ENCODE measurements at places on chromosomes 12 and 14. TPM values are rescaled to one million over a fixed set of nuclear protein-coding genes. Genes with fewer than 3 reads are reported as not detected.

The MGP gene
- 1.6 TPM for total RNA-seq

The NANOG gene
- under 0.01 TPM for total RNA-seq

The BLTP3B gene
- 109 TPM for total RNA-seq

The ART4 gene
- not detected for total RNA-seq

The PLCZ1 gene
- not detected for total RNA-seq

The CEP83 gene
- total RNA-seq: 35.7 TPM

The RD3L gene
- total RNA-seq: not detected

The KCNK10 gene
- total RNA-seq: 18.2 TPM

The JAG2 gene
- 31.3 TPM for total RNA-seq

The HSPB8 gene
- 1.6 TPM for total RNA-seq

The TXNDC16 gene
- 46.3 TPM for total RNA-seq

The SIRT4 gene
- 2.2 TPM for total RNA-seq

The IRF2BPL gene
- total RNA-seq: 58.8 TPM

The SYNE2 gene
- total RNA-seq: 298 TPM

The MYO1H gene
- 0.31 TPM for total RNA-seq

The RARG gene
- total RNA-seq: 5.0 TPM

The USP44 gene
- 2.2 TPM for total RNA-seq

The CLEC2A gene
- not detected for total RNA-seq

The PIP4P1 gene
- total RNA-seq: 31.3 TPM

The CLEC4C gene
- total RNA-seq: not detected

The GPR68 gene
- 4.4 TPM for total RNA-seq

The CDCA3 gene
- total RNA-seq: 4.1 TPM

The CD4 gene
- 1.9 TPM for total RNA-seq

The C14orf119 gene
- 14.4 TPM for total RNA-seq

The AQP5 gene
- total RNA-seq: 0.63 TPM

The MSRB3 gene
- total RNA-seq: 3.4 TPM

The DEGS2 gene
- 0.31 TPM for total RNA-seq

The KLHL33 gene
- under 0.01 TPM for total RNA-seq

The BCL11B gene
- 48.5 TPM for total RNA-seq

The PRB3 gene
- total RNA-seq: not detected

All from parietal lobe (tissue), 2 donors.